Right kidney (tissue), 9 donors: ENCODE measurements at places on chromosomes 4 and X.
A peak's percentile ranks its signal among the peaks of the same experiment; 100 is the strongest.

DNA sequence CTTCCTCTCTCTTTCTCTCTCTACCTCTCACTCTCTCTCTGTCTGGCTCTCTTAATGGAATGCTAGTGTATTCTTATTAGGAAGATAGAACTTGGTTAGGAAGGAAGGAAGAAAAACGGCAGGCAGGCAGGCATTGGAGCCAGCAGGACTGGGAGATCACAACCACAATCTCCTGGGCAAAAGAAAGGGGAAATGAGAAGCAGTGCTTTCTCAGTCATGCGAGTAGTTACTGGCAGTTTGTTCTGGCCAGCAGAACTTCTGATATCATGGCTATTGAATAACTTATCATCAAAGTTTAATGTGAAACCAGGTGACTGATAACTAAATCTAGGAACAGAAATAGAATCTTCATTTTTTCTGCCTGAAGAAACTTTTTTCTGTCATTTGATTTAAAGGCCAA is 60.9 kb upstream of the PAGE1 start:
- no peak for DNase-seq

GRCh38 chr4:99314211-99314610 is 7.0 kb downstream of the ADH1B start:
- no peak for DNase-seq

DNA sequence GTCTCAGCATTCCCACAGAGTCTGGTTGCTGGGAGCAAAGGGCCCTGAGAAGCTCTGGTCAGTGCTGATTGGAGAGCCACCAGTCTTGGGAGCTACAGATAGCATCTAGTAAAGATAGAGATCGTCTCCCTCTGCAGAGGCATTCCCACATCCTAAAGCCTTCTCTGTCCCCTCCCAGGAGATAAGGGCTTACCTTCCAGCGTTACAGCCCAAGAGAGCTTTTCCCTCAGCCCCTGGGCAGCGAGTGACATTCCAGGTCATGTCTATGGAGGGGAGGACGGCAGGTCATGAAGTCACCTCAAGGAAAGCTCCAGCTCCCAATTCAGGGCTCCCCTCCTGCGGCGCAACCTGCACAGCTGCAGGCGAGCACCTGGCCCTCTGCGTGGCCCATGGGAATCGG is 29.9 kb downstream of the CLDN34 start:
- no peak for DNase-seq

DNA sequence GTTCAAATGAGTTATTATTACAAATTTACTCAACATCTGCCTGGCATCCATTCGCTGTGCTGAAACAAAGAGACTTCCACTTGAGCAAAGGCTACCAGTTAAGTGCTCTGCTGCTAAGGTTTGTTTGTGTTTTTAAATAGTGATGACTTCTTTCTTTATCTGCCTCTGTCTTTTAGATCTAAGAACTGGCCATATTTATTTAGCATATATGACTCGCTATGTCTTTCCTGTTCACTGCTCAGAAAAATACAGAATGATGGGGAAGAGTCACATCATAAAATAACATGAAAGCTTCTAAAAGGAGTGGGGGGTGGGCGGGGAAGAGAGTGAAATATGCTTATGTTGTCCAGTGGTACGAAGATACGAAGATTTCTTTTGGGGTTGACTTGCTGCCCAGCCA is 322.2 kb downstream of the GPAT3 start:
- no peak for DNase-seq

GRCh38 chr4:126992910-126993309 is 639.8 kb upstream of the INTU start:
- DNase-seq: no peak

DNA sequence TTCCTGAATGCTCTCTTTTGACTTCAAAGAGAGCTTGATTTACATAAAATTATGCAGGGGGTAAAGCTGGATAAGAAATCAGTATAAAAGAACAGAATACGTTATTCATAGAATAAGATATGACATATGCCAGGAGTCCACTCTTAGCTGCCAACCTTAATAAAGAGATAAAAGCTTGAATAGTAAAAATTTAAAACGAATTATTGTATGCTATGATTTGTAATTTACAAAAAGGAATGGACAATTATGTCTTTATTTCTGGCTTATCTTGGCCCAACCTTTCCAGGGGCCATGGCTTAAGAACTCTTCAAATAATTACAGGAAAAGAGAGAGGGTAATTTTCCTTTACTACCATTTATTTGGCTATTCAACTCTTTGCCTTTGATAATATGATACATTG is 192.2 kb upstream of the ITM2A start:
- no peak for DNase-seq

DNA sequence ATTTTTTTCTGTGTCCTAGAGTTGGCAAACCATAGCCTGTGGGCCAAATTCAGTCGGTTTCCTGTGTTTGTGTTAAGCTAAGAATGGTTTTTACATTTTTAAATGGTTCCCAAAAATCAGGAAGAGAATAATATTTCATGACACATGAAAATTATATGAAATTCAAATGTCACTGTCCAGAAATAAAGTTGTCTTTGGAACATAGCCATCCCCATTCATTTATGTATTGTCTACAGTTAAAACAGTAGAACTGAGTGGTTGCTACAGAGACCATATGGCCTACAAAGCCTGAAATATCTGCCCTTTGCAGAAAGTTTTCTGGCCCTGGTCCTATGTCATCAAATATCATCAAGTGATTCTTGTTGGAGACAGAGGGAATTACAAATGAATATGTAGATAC is 15.5 kb downstream of the FRMPD4 start:
- DNase-seq: no peak

DNA sequence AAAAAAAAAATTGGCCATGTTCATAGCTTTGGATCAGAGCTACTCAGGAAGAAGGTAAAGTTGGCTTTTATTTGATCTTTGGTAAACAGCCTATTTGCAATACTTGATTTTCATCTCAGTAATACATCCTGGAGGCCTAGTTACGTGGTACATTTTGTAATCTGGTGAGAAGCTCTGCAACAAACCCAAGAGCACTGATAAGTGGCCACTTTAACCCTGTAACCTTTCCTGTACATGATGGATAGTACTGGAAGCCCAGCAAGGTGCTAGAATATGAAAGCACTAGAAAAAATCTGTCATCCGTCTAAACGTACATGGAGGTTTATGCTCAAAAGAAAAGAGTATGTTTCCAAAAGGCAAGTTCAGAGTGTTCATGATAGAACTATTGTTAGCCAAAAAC is 88.3 kb upstream of the BMP2K start:
- no peak for DNase-seq

DNA sequence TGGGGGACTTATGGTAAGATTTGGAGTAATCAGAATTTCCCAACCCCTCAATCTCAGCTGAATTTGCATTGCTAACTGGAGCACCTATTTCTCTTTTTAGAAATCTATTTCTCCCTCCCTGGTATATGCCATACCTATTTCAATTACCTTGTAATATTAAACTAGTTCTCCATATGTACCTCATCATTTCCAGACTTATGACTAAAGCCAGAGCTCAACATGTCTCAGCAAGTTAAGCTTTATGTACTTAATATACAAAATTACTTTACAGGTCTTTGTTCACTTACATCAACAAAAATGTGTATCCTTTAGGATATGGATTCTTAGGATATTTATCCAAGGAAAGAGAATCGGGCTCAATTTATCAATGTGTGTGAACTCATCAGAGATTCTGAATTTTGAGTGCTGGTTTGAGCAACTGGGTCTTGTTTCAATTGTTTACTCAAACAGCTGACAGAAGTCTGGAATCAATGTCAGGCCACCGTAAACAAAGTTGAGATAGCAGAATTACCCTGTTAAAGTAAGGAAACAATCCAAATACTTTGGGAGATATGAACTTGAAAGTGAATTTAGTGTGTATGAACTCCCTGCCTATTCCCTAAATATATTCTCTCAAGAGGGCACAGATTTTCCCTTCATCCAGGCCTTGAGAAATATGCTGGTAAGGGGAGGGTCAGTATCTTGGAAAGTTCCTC is 199.6 kb downstream of the VEGFC start:
- DNase-seq: no peak

DNA sequence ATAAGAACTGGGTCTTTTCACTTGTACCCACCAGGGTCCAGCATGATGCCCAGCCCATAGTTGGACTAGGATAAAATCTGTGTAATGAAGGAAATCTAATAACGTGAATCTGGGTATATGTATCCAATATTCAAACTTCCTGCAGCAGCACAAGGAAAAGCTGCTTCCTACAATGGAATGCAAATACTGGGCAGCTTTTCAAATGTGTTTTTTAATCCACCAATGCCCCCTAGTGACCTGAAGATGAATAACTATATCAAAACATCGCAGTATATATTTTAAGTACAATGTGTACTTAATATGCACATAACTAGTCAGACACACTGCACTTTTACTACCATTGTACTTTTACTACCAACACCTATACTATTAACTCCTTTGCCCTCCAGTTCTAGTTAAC is 5.3 kb downstream of the APOO start:
- DNase-seq: peak; percentile 23

GRCh38 chr4:107736924-107737448 is 17.0 kb upstream of the PAPSS1 start:
- no peak for DNase-seq

DNA sequence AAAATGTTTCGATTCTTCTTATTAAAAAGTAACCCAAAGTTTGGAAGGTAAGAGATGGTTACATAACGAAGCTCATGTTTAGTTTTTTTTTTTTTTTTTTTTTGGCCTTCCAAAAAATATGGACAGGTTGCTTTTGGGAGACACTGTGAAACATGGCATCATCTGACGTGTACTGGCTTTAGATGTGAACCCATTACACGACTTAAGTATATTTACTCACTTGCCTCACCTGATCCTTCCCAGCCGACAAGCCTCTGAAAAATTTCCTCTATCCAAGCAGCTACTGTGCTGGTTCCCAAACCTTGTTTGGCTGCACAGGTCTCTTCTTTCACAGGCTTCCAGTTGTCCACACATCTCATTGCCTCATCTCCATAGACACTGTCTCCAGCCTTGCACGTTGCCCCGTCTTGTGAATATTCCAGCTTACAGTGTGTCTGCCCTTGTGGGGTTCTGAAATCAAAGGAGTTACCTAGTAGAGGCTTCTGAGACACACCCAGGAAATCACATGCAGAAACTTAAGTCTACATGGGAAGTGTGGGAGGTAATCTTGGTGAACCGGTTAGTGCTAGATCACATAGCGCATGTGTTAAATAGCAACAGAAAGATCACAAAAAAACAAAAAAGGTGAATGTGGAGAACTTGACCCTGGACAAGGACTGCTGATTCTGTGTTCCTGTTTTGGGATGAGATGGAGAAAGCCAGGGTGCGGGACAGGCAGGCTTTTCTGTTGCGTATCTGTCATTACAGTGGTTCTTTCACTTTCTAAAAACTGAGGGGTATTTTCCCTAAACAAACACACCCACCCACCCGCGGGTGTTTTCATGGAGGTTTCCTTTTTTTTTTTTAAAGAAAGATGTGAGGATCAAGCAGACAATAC is 328.6 kb downstream of the ARHGAP10 start:
- no peak for DNase-seq

DNA sequence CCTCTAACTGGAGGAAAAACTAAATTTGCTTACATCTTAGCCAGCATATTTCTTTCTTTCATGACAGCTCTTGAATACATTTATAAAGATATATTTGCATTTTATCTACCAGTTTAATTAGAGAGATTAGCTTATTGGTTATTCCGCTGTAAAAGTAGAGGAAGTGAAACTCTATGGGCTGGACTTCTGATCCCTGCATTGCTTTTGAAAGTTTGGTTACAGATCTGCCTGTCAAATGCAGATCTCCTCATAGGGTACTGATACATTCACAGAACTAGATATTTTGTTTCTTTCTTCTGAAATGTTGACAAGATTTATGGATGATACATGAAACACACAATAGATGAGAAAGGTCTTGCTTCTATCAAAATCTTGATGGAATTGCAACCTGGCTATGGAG is 581.4 kb upstream of the AADAT start:
- no peak for DNase-seq

DNA sequence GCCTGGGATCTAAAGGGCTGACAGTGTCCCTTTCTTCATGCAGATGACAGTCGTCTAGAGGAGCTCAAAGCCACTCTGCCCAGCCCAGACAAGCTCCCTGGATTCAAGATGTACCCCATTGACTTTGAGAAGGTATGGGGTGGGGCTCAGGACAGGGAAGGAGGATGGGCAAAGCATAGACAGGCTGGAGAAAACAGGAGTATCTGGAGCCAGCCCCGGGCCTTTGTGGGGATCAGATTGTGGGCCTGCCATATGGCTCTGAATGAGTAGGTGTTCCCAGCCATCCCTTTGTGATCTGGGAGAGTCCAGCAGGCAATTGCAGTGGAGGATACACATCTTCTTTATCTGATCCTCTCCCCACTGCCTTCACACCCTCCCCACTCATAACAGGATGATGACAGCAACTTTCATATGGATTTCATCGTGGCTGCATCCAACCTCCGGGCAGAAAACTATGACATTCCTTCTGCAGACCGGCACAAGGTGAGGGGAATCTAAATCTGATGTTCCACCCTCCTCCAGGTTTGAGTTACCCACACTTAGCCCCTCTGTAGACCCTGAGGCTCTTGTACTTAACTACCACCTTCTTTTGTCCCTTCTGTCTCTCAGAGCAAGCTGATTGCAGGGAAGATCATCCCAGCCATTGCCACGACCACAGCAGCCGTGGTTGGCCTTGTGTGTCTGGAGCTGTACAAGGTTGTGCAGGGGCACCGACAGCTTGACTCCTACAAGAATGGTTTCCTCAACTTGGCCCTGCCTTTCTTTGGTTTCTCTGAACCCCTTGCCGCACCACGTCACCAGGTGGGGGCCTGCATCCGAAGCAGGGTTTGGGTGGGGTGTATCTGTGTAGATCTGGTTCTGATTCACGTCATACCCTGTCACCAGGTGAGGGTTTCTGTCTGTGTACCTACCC is 5.8 kb upstream of the CDK16 start:
- no peak for DNase-seq

DNA sequence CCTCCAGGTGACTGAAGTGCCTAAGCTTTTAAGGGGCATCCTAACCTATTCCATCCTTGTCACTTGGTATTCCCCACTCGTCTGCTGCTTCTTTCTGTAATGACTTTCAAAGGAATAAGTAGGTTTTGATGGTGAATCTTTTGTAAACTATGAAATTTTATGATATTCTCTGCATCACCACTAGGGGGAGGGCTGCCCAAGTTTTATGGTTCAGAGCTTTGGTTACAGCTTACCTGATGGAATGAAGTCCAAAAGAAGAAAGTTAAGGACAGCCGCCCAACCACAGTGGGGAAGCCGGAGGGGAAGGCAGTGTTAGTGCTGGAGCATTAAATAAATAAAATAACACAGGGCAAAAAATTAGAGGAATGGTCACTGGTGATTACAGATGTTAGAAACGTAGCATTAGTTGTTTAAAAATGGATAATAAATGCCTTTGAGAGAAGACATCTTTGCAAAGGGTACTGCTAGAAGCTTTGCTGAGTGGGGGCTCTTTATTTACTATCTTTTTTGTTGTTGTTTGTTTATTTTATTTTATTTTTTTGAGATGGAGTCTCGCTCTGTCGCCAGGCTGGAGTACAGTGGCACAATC is 204.9 kb downstream of the GBA3 start:
- DNase-seq: peak; percentile 19

- peak; percentile 41 for DNase-seq
Measured at GRCh38 chr4:24488399-24489164, 95.8 kb downstream of the DHX15 start.

GRCh38 chr4:25535278-25535677 is 120.4 kb upstream of the SLC34A2 start:
- DNase-seq: peak; percentile 39

GRCh38 chr4:145218251-145218650 is 37.9 kb upstream of the OTUD4 start:
- DNase-seq: no peak

GRCh38 chr4:57309658-57310057 is 199.5 kb upstream of the IGFBP7 start:
- no peak for DNase-seq
